ENCODE measurements at places on chromosomes 3 and 15. TPM values are rescaled to one million over a fixed set of nuclear protein-coding genes. Genes with fewer than 3 reads are reported as not detected.

SLC6A11 gene
- total RNA-seq = not detected

DNA sequence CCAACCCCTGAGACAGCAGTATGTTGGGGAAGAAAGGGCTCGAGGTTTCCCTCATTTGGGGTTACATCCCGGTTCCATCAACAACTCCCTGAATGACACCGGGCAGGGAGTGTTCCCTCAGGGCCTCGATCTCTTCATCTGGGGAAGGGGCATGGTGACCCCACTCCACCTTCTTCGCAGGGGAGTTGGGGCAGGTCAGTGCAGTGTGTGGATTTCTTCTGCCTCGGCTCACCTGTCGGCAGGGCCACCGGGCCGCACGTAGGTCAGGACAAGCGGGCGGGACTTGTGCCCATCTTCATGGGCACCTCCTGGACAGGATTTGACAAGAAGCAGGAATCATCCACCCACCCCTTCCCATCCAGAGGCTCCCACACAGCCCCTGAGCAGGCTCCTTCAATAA is 17.4 kb downstream of the GRIP2 start:
- no peak for DNase-seq

DNA sequence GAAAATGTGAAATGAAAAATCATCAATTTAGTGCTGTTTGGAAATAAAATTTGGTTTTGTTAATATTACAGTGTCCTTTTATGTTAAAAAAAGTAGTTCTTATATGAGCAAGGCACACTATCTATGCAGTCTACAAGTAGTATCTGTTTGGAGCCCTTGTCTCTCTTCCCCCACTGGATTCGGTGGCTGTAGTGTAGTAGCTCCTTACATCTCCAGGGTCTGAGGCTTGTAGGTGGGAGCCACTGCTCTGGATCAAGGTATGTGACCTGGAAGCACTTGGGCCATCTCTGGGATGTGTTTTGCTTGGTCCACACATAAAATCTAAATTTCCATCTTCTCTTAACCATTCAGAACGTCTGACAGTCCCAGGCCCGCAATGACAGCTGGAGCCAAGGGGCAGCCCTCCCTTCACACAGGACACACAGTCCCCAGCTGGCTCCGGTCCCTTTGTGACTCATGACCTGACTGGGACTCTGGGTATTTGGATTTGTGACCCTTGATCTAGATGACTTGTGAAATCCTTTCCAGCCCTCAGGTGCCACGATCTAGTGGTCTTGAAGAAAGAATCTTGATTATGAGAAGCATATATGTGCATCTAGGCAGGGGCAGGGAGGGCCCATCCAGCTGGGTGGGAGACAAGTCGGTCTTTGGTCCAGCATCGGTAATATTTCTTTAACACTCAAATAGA is 80.0 kb downstream of the USP13 start:
- no peak for DNase-seq

GRCh38 chr3:72230774-72231379 is 445.9 kb upstream of the PROK2 start:
- no peak for DNase-seq

GRCh38 chr3:126888186-126888760 is 94.6 kb upstream of the PLXNA1 start:
- DNase-seq = no peak

DNA sequence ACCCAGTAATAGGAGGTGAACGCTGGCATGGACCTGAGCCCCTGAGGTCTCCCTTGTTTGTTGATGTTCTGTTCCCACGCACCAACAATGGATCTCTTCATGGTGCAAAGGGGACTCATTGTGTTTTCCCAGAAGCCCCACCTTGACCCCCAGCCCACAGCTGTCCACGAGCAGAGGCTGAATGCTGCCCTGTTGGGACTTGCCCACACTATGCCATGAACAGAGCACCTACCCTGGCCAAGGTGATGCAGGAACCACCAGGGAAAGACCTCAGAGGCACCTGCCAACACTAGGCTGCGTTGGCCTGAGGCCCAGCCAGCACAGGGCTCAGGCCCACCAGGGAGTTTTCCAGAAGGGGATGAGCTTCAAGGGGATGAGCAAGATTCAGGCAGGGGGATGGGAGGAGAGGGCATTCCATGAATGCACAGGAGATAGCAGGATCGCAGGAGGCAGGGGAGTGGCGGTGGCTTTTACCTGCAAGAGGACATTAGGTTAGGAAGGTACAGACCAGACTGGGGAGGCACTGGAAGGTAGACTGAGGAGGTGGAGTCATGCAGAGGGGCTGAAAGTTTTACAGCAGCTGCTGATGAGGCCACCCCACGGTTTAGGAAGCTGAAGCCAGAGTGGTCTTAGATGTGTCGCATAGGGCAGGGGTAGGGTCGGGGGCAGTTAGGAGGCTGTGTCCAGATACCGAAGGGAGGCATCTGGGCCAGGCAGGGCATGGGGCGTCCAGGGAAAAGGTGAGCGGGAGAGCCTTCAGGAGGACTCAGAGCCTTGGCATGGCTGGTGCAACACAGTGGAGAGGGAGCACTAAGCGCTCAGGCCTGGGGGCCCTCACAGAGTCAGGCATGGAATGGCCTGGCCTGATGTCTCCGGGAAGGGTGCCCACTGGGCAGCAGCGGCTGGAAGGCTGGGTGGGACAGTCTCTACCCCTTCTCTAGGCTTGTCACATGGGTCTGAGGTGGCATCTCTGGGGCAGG is 4.0 kb upstream of the PHGR1 start:
- DNase-seq = no peak

CMTM6 gene
- 78.1 TPM for total RNA-seq

- DNase-seq = peak; percentile 28
Measured at GRCh38 chr3:10010421-10010877, 15.8 kb upstream of the FANCD2 start.

GTF2E1 gene
- total RNA-seq = 35.4 TPM

DNA sequence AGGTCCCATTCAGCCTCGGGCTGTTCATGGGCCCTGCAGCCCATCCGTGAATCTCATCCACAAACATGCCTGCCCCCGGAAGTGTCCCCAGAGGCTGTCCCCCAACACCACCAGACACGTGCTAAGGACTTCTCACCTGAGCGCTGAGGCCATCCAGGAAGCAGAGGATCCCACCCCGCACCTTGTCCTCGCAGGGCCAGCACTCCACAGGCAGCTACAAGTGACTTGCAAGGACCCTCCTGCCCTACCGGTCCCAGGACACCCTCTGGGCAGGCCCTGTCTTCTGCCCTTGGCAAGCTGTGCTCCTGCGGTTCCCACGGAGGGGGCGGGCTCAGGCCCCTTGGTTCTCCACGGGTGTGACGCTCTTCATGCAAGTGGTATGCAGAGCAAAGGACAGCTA is 146.0 kb downstream of the NUP210 start:
- DNase-seq = no peak

FAM81A gene
- total RNA-seq = not detected

SH2D7 gene
- total RNA-seq = not detected

DNA sequence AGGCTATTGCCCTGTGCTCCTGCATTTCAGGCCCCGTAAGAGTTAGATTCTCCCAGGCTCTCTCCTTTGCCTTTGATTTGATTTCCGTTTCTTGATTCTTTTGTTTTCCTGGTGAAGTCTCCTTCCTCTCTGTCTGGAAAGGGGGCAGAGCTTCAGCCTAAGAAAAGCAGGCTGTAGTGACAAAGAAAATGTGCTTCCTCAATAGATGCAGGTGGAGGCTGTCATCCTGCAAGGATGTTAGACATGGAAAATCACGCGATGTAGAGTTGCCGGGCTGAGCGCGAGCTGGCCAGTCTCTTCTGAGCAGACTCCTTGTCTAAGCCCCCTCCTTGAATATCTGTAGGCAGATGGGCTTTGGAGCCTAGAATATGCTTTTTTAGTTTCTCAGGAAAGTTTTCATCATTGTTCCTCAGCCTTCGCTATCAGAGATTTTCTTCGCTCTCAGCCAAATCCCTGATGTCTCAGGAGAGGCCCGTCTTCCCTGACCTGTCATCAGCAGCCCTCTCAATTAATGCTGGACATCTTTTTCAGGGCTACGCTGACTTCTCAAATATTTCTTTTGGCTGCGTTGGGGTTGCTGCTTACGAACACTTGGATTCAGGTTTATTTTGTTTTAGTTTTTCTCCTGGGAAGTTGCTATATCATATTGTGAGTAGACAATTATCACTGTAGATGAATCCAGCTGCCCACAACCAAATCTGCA is 163.6 kb downstream of the ITPR1 start:
- DNase-seq = no peak

GXYLT2 gene
- 13.9 TPM for total RNA-seq

TMC3 gene
- total RNA-seq = not detected

- DNase-seq = no peak
Measured at GRCh38 chr15:68816795-68817303, 3.8 kb downstream of the ANP32A start.

ZNF80 gene
- not detected for total RNA-seq

CAV3 gene
- total RNA-seq = not detected

DNA sequence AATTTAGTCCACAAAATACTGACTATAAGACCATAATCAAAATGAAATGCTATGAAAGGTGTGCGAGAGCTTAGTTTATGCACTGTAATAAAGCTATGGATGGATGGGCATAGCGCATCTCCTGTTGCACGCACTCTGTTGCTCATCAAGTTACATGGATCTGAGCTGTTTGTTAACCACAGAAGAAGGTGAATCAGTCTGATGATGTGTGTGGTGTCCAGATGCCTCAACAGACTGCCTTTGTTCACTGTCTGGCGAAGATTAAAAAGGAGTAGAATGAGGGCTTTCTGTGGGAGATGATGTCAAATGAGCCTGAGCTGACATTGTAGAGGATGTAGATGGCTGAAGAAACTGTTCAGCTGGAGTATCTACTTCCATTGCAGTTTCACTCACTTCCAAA is 36.1 kb downstream of the NSMCE3 start:
- no peak for DNase-seq

DNA sequence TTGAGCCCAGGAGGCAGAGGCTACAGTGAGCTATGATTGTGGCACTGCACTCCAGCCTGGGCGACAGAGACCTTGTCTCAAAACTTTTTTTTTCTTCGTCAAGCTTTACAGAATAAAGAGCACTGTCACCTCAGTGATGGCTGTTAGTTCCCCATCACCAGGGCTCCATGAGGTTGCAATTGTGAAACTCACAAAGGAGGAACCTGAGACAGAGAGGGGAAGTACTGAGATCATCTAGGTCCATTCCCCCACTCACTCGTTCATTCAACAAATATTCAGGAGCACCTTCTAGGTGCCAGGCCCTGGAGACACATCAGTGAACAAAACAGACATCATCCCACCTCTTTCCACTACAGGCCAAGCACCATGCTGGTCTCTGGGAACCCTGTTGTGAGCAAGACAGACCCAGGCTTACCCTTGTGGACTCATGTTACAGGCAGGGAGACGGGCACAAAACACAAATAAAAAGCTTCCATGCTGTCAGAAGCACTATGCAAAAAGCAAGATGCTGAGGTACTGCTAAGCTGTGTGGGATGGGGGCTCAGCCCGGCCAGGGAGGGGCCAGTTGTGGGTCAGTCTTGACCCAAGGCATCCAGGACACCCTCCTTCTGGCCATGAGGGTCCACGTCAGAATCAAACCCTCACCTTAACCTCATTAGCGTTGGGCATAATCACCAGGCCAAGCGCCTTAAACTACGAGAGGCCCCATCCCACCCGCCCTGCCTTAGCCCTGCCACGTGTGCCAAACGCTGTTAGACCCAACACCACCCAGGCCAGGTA is 2.1 kb upstream of the RHO start:
- no peak for DNase-seq

TRIM59 gene
- total RNA-seq = 0.06 TPM

GRCh38 chr3:127483902-127484591 is 106.5 kb downstream of the TPRA1 start:
- DNase-seq = no peak

PXK gene
- total RNA-seq = 18.4 TPM

DNA sequence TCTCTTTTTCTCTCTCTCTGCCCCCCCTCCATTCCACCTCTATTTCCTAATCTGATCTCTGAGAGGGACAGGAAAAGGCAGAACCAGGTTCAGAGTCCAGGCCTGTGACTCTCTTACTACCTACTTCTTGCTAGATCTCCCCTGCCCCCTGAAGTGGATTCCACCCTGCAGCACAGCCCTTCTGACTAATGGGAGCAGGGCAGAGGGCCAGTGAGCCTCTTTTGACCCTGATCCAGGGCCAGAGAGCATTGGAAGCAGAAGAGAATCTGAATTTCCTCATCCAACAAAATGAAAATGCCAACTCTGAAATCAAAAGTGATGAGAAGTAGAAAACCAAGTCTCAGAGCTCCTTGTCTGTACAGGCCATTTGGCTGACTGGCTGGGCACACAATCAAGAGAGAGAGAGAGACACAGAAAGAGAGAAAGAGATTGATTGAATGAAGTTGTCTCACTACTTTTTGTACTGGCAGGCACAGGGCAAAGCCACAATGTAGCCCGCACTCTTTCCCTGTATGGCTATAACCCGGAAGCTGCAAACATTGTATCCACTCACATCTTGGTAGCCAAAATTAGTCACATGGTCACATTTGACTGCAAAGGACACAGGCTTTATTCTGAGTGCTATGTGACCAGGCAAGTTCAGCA is 31.6 kb upstream of the GLCE start:
- peak; percentile 63 for DNase-seq

- DNase-seq = no peak
Measured at GRCh38 chr3:33174095-33174494, 44.5 kb downstream of the SUSD5 start.

DNA sequence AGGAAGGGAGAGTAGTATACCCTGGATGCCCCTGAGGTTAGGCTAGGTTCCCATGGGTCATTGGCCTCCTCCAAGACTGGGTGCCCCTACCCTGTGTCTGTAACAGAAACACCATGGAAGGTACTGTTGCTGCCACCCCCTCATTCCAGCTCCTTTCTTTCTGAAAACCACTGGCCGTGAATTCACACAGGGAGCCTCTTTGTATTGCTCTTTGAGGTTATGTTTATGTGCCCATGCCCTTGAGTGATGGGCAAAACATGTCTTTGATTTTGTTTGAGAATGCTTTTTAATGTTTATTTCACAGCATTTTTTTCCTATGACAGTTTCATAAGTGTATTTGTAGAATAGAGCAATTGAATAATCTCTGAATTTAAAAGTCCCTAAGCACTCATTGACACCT is 79.7 kb downstream of the RARB start:
- no peak for DNase-seq

- no peak for DNase-seq
Measured at GRCh38 chr3:192367616-192368015, 359.7 kb downstream of the FGF12 start.

DNA sequence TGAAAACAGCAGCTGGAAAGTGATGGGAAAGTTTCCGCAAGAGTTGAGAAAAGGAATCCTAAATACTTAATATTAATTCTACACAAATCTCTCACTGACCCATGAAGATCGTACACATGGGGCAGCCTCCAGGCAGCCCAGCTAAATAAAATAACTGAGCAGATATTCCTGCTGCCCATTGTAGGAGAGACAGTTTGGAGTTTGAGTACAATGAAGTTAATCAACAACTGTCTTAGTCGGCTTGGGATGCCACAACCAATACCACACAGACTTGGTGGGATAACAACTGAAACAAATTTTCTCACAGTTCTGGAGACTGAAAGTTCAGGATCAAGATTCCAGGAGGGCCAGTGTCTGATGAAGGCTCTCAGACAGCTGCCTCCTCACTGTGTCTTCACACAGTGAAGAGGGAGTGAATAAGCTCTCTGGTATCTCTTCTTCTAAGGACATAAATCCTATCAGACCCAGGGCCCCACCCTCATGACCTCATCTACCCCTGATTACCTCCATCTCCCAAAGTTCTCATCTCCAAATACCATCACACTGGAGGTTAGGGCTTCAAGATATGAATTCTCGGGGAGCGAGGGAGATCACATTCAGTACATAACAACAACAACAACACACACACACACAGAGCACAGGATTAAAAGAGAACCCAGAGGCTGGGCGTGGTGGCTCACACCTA is 9.7 kb downstream of the TRPM7 start:
- no peak for DNase-seq

- peak; percentile 45 for DNase-seq
Measured at GRCh38 chr3:183428447-183429211, at the start of gene MCF2L2. Gene MCF2L2, minus strand, starts transcription at chr3:183428619. Its CDS starts 642 bp downstream, at chr3:183427977.
